ENCODE measurements at places on chromosomes 2 and 18. TPM values are rescaled to one million over a fixed set of nuclear protein-coding genes. Genes with fewer than 3 reads are reported as not detected.

DNA sequence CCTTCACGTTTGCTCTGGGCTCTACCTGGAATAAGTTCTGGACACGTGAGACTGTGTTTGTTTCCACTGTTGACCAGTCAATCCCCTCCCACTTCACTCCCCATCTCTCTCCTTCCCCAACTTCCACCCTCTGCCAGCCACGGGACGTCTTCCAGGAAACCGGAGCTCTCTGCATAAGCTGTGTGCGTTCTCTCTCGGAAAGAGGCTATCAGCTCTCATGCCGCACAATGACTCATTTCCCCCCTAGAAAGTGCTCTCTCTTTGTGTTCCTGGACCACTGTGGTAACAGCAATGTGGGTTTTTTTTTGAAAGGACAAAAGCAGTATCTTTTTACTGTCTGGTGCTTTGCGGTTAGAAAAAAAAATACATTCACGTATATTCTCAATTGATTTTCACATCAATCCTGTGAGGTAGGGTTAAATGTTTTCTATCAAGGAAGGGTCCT, 10.2 kb downstream of the PROKR1 start:
- no peaks in the 10 kb centered on the region for H3K4me1 ChIP-seq
- H3K27ac ChIP-seq, result no peak overlapping the region
- no peaks in the 10 kb centered on the region for H3K27me3 ChIP-seq
- H3K4me3 ChIP-seq, result no peak overlapping the region

GRCh38 chr18:3449512-3450011, 410 bp upstream of the TGIF1 start:
- H3K27ac ChIP-seq, result peak overlapping the region; percentile 99
- no peaks in the 10 kb centered on the region for H3K27me3 ChIP-seq
- peak overlapping the region; percentile 67 for H3K4me3 ChIP-seq
- peak; percentile 76 for DNase-seq

DNA sequence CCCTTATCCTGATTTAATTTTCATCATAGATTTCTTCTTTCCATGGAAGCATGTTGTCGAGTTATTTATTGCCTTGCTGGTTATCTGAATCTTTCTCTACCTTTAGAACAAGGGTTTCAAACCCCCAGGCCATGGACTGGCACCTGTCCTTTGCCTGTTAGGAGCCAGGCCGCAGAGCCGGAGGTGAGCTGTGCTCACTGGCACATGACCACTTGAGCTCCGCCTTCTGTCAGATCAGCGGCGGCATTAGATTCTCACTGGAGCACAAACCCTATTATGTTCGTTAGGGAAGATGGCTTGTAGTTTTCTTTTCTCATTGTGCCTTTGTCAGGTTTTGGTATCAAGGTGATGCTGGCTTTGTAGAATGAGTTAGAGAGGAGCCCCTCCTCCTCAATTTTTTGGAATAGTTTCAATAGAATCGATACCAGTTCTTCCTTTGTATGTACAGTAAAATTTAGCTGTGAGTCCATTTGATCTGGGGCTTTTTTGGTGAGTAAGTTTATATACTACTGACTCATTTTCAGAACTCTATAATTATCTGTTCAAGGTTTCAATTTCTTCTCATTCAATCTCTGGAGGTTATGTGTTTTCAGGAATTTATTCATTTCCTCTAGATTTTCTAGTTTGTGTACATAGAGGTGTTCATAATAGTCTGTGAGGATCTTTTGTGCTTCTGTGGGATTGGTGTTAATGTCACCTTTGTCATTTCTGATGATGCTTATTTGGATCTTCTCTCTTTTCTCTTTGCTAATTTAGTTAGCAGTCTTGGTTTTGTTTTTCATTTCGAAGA, 668.0 kb upstream of the FAM98A start:
- H3K36me3 ChIP-seq, result no peaks in the 10 kb centered on the region
- no peak overlapping the region for H3K27ac ChIP-seq
- H3K27me3 ChIP-seq, result no peaks in the 10 kb centered on the region
- no peaks in the 10 kb centered on the region for H3K4me1 ChIP-seq
- no peak for DNase-seq
- H3K4me3 ChIP-seq, result no peak overlapping the region

DNA sequence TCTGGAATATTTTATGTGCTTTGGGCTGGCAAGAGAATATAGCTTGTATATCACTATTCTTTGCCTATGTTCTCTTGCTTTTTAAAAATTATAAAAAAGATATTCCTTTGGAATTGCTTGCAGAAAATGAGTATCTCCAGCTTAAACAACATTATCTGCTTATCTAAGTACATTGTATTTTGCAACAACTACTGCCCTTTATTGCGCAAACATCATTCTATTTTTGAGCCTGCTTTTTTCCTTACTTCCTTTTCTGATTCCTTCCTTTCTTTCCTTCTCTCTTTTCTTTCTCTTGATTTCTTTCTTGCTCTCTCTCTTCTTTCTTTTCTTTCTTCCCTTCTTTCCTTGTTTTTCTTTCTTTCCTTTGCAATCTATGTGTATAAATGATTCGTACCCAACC, 74.0 kb downstream of the UNC80 start:
- no peak overlapping the region for H3K27ac ChIP-seq
- no peaks in the 10 kb centered on the region for H3K36me3 ChIP-seq
- no peak for DNase-seq
- no peaks in the 10 kb centered on the region for H3K4me1 ChIP-seq
- H3K4me3 ChIP-seq, result no peak overlapping the region
- no peaks in the 10 kb centered on the region for H3K27me3 ChIP-seq

Gene RESP18
- total RNA-seq, result not detected
